ENCODE measurements at places on chromosomes 1 and 21.

DNA sequence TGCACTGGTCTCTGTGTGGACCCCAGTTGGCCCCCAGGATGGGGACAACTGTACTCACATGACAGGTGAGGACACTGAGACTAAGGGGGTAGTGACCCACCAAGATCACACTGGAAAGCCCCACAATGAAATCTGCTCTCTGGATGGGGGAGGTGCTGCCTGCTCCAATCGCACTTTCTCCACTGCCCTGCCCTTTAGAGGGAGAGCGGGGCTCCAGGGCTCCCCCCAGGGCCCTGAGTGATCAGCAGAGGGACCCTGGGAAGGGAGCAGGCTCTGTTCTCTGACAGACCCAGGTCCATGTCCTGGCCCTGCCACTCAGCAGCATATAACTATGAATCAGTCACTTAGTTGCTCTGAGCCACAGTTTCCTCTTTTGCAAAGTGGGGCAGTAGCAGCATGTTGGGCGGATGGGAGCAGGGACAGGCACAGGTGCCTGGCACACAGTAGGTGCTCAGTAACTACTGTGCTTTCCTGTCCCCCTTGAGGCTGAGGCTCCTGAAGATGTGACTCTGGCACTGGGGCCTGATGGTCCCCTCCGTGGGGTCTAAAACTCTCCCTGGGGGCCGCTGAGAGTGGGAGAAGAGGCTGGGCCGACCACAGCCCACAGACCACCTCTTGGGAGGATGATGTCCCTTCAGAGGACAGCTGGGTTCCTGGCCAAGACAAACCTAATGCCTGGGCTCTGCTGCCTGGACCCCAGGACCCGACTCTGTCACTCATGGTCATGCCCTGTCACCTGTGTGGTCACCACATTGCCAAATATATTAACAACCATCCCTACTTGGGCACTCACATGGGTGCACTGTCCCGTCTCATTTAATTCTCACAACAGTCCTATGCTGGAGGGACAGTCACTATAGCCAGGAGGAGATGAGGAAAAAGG is 222.7 kb downstream of the PTPRU start:
- no peak for DNase-seq

- no peak for DNase-seq
Measured at GRCh38 chr1:36515315-36516138, 32.8 kb upstream of the CSF3R start.

DNA sequence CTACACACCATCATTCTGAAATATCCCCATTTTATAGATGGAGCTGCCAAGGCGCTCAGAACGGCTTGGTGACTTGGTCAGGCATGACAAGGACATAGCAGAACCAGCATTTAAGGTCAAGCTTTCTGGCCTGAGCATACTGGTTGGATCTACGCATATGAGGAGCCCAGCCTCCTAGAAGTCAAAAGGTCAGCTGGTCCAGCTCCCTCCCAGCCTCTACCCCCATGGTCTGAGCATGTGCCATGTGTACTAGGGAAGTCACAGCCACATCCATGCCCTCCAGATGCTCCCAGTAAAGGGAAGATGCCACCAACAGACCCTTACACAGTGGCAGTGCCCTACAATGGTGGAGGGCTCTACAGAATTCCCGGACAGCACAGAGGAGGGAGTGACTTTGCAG is 96.7 kb downstream of the EPHB2 start:
- no peak for DNase-seq

GRCh38 chr1:175508320-175509110 is 234.9 kb downstream of the TNR start:
- DNase-seq = no peak

DNA sequence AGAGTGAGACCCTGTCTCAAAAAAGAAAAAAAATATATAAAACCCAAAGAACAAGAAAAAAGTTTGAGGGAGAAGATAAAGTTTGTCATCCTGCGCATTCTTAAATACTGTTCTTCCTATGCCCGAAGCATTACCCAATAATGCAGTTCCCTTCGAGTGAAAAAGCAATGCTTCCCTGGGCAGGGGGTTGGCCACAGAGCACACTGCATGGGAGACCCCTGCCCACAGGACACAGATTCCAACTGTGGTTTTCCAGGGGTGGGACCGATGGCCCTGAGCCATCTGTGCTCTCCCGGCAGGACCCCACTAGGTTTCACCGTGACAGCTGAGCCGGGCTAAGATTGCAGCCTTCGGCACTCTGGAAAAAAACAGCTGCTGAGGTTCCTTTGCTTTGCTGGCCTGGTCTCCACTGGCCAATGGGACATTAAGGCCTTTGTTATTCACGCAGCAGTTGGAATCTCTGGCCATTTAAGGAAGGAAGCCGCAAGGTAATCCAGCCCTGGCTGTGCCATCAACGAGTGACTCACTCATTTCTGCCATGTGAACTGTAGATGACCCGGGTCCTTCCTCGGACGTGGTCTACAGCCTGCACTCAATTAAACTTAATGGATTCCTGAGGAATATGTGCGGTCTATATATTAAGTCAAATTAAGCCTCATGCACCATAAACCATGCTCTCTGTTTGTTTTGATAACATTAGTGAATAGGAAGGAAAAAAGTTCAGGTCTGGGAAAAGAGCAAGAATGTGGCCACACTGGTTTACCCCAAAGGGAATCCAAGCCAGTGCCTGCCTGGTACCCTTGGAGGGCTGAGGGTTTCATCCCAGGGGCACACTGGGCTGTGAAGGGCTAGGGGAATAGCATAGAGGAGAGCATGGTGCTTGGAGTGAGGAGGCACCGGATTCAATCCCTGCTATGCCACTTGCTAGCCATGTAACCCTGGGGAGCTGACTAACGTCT is 163.2 kb downstream of the ZBTB18 start:
- DNase-seq = no peak

- DNase-seq = no peak
Measured at GRCh38 chr1:240495601-240496000, 116.4 kb downstream of the GREM2 start.

GRCh38 chr1:151175863-151176262 is at the start of gene TMOD4:
TSS of gene TMOD4 (minus strand) at chr1:151175981. CDS start at chr1:151174875, 1,106 bp downstream.
- no peak for DNase-seq

DNA sequence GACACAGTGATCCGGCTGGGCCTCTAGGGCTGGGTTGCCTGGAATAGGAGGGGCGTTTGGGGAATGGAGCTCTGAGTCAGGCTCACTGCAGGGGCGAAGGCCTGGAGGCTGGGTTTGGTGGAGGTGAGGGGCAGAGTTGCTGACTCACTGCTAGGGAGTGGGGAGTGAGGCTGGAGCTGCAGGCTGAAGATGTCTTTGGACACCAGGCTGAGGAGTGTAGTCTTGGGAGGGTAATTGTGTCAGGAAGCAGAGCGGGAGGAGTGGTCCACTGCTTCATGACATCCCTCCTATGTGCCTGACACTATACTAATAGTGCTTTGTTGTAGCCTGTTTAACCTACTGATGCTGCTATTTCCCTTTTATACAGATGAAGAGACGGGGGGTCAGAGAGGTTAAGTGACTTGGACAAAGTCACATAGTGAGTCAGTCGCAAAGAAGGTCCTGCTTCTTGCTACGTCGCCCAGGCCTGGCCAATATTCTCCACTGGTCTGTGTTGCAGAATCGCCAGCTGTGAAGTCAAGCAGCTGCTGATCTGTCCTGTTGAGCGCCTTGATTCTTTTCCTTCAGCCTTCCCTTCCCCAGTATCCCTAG is 13.6 kb downstream of the ACTL8 start:
- no peak for DNase-seq

- no peak for DNase-seq
Measured at GRCh38 chr1:85091671-85092280, 43.5 kb upstream of the MCOLN3 start.

GRCh38 chr1:112501810-112502641 is 6.7 kb upstream of the WNT2B start:
- DNase-seq = peak; percentile 47

GRCh38 chr21:38323721-38324531 is 67.1 kb downstream of the KCNJ15 start:
- DNase-seq = no peak

DNA sequence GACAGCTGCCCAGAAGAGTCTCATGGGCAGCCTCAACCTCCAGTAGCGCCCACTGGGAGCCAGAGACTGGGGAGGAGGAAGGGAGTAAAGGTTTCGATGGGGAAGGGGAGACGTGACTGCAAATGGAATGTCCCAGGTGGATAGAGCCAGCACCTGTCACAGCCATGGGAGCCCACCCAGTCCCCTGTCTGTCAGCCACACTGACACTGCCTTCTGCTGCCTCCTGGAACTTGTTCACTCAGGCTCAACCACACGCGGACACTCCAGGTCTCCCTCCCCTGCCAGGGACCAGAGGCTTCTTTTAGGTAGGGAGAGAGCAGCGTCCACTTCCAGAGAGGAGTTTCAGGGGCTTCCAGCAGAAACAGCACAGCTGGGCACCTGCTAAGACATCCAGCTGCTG is 346.3 kb downstream of the NPHP4 start:
- no peak for DNase-seq

All from GM12891 (cell line).